ENCODE measurements at places on chromosomes 3 and 15. TPM values are rescaled to one million over a fixed set of nuclear protein-coding genes. Genes with fewer than 3 reads are reported as not detected.

The ICE2 gene
- total RNA-seq: 33.7 TPM

The FOXB1 gene
- total RNA-seq: not detected

The ZNF609 gene
- total RNA-seq: 22.6 TPM

The IGF1R gene
- total RNA-seq: 43.8 TPM

The TMCO5A gene
- not detected for total RNA-seq

The THSD4 gene
- 13.9 TPM for total RNA-seq

The IRAK2 gene
- 5.2 TPM for total RNA-seq

Measured in bronchial smooth muscle cell (primary cell).